ENCODE measurements at places on chromosomes 1 and 21. TPM values are rescaled to one million over a fixed set of nuclear protein-coding genes. Genes with fewer than 3 reads are reported as not detected.

Gene GNAT2
- not detected for polyA plus RNA-seq

Gene TRPM2
- polyA plus RNA-seq: 0.50 TPM

Gene RAP1A
- polyA plus RNA-seq: 28.1 TPM

Gene CHODL
- polyA plus RNA-seq: 0.95 TPM

Gene AADACL3
- 0.30 TPM for polyA plus RNA-seq

Gene ZNF697
- polyA plus RNA-seq: 5.2 TPM

Gene NOC2L
- polyA plus RNA-seq: 79.3 TPM

Gene CR1
- 0.65 TPM for polyA plus RNA-seq

All from GM23338 (cell line).